ENCODE measurements at places on chromosomes 1 and 21.

GRCh38 chr1:230289350-230289644 lies 136.8 kb downstream of the PGBD5 start:
- DNase-seq, result no peak

DNA sequence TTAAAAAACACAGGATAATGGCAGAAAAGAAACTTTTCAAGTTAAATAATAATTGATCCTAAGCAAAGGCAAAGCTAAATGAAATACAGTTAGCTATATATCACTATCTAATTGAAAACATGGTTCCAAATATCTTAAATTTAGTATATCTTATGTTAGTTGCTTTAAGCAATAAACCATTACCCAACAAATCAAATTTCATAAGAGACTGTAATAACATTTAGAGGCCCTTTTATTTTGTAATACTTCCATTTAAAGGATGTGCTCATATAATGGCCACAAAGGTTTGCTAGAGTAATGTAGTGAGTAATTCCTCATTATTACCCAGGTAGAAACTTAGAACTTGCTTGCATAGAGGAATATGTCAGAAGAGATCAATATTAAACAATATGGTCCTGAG lies 32.3 kb downstream of the RPL5 start:
- DNase-seq, result no peak

DNA sequence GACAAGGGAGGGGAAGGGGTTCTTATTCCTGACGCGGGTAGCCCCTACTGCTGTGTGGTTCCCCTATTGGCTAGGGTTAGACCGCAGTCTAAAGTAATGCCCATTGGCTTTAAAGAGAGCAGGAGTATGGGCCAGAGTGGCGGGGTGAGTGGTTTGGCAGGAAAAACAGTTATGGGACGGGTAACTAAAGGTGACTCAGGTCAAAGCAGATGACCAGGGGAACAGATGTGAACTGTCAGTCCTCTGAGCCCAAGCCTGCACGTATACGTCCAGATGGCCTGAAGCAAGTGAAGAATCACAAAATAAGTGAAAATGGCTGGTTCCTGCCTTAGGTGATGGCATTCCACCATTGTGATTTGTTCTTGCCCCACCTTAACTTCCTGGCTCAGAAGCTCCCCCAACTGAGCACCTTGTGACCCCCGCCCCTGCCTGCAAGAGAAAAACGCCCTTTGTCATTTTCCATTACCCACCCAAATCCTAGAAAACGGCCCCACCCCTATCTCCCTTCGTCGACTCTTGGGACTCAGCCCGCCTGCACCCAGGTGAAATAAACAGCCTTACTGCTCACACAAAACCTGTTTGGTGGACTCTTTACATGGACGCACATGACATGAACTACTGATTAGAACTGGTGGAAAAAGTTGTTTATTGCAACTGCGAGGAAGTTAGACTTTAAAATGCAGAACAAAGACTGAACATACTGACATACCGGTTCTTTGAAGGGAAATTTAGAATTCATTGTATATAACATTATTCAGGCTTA lies 758 bp upstream of the ATAD3B start:
- DNase-seq, result no peak

DNA sequence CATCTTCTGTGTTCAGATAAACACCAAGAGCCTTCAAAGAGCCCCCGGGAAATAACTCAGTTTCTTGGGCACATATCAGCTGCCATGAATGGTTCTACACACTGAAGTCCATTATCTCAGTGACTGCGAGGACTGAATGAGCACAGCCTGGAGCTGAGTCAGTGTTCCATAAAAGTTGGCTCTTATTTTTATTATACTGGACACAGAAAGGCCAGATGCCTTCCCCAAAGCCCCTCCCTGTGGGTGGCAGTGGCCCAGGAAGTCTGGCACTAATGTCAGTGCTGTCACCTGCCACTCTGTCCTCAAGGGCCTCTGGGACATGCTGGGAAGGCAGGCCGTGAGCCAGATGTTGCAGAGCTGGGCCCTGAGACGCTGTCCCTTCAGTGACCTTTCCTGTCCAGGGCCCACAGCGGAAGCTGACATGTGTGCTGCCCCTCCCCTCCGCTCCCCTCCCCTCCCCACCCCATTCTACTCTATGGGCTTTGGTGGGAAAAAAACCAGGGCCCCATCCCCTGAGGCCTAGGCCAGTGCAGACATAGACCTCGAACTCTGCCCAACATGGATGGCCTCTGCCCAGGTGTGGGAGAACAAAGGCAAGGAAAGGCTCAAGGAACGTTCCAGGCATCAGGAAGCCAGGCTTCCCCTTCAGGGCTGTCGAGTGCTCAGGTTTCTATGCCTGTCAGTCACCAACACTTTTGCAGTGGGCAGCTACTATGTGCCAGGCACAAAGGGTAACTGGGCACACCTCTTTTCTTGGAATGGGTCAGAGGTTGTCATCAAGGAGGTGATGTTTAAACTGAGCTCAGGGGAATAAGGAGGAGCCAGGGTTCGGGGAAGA lies 22.4 kb upstream of the NPPB start:
- no peak for DNase-seq

DNA sequence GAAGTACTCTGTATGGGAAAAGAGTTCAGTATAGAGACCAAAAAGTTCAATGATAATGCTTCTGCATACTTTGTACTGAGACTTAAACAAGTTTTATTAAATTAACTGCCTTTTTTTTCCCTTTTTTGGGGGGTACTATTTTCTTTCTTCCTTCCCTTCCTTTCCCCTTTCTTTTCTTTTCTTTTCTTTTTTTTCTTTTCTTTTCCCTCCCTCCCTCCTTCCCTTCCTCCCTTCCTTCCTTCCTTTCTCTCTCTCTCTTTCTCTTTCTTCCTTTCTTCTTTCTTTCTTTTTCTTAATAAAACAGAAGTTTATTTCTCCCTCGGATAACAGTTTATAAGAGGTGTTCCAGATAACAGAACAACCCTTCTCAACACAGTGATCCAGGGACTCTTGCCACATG lies 77.5 kb downstream of the LHX8 start:
- DNase-seq, result no peak

DNA sequence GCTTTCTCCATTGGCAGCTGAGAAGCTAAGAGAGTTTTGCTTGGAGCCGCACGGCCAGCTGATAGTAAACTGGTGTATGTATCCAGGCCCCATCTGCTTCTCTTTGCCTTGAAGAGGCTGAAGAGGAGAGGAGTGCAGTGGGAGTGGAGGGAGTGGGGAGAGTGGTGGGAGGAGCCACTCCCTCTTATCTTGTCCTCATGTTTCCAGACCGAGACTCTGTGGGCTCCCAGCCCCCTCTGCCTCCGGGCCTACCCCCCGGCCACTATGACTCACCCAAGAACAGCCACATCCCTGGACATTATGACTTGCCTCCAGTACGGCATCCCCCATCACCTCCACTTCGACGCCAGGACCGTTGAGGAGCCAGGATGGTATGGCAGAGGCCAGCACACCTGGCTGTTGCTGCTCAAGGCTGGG lies 6.0 kb upstream of the LRRC71 start:
- DNase-seq, result no peak

- DNase-seq, result no peak
Measured at GRCh38 chr1:110424699-110425611, 17.5 kb upstream of the LAMTOR5 start.

DNA sequence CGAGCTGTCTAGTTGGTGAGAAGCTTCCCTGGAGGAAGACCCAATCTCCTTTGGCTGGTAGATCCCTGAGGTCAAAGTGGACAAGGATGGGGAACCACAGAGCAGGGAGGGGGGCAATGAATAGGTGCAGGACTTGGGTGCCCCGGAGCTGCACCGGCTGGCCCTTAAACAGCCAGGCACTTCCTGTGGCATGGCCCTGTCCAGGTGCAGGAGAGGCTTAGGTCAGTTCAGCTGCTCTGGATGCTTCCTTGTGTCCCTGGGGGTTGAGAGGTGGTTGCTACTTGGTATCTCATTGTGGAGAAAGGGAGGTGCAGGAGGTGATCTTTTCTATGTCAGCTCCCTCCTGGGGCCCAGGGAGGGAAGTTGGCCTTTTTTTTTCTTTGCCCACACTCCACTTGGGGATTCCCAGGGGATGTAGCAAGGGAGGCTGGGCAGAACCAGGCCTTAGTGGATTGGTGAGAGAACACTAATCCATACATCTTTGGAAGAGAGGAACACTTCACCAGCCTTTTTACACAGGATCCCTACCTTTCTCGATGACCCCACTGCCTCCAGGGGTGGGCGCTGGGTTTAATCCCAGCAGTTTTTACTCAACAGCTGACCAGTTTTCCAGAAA lies 1.2 kb upstream of the ST3GAL3 start:
- DNase-seq, result no peak

DNA sequence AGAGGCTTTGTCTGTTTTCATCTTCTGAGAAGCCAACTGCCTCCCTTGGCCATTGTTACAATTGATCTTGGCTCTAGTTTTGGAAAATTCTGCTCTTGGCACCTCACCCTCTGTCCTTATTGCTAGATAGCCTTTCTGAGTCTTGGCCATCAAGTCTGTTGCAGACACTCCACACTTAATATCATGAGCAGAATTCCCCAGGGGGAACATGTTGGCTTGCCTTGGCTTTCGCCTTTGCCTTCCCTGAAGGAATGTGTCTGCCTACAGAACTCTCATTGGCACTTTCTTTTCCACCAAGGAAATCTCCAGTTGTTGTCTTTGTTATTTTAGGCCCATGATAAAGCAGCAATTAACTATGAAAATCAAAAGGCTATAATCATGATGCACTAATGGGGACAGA lies 42.7 kb upstream of the LDLRAP1 start:
- DNase-seq, result no peak

GRCh38 chr1:228101994-228102790 lies 933 bp downstream of the C1orf35 start:
- DNase-seq, result no peak

GRCh38 chr1:228174482-228175315 lies 9.1 kb downstream of the IBA57 start:
- DNase-seq, result no peak

- DNase-seq, result peak; percentile 50
Measured at GRCh38 chr1:192639607-192640368, 3.8 kb downstream of the RGS13 start.

GRCh38 chr1:219427403-219427802 lies 185.5 kb downstream of the ZC3H11B start:
- no peak for DNase-seq

Measured in AG09309 (cell line).